ENCODE measurements at places on chromosomes 7 and 10.

- DNase-seq: no peak
Observed at GRCh38 chr10:96346295-96346694, 12.5 kb downstream of the OPALIN start.

GRCh38 chr10:98154076-98154475 is 19.6 kb downstream of the R3HCC1L start:
- DNase-seq: no peak

- DNase-seq: no peak
Observed at GRCh38 chr10:112524641-112525040, 77.6 kb downstream of the VTI1A start.

GRCh38 chr7:28157831-28158416 is 22.7 kb downstream of the JAZF1 start:
- no peak for DNase-seq

DNA sequence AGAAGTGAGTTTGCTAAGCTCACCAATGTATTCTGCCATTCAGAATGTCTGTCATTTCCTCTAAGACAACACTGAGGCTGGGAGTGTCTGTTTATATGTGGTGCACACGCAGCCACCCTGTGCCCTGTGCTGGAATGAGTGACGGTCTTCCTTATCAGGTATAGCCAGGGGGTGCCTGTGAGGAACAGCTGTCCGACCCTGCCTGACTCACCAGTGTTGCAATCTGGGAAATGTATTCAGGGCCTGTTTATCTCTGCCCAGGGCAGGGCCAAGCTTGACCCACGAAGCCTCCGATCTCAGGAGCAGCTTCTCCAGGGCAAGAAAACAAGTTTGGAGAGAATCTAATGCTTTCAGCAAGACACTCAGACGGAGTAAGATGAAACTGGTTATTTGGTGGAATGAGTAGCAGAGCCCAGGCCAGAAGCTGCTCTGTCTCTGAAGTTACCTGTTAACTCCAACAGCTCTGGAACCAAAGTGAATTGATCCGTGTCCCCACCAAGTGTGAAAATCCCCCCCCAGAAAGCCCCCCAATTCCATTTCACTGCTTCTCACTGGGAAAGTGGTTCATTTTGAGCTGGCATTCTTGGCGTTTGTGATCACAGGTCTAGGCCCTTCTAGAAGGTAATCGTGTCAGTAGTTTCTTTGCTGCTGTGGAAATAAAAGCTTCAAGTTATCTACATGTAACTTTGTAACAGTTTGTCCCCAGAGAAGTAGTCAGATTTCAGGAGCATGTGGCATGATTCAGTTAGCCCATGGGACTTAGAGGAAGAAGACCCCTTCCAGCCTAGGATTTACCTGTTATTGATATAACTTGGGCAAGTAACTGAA is 6.1 kb upstream of the UBE2H start:
- no peak for DNase-seq

DNA sequence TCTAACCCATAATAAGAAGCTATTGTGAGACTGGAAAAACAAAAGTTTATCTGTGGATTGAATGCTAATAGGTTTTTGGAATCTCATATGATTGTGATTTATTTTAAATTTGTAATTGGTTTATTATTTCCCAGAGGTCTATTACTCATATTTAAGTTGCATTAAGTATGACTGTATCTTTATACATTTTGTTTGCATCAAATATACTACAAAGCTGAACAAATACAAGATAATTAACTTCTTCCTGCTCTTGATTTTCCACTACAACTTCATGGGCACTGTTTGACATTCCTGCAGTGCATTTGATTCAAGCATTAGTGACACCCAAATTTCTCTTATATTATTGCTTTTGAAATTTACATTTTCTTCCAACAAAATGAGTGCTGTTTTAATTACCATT is 303.8 kb upstream of the LRRTM3 start:
- no peak for DNase-seq

Data from WTC11 (cell line).